ENCODE measurements at places on chromosomes 1 and 21.

GRCh38 chr1:186212568-186213224 lies 162.4 kb downstream of the TPR start:
- DNase-seq, result peak; percentile 92

GRCh38 chr1:109104364-109105151 lies 9.4 kb upstream of the ELAPOR1 start:
- no peak for DNase-seq

DNA sequence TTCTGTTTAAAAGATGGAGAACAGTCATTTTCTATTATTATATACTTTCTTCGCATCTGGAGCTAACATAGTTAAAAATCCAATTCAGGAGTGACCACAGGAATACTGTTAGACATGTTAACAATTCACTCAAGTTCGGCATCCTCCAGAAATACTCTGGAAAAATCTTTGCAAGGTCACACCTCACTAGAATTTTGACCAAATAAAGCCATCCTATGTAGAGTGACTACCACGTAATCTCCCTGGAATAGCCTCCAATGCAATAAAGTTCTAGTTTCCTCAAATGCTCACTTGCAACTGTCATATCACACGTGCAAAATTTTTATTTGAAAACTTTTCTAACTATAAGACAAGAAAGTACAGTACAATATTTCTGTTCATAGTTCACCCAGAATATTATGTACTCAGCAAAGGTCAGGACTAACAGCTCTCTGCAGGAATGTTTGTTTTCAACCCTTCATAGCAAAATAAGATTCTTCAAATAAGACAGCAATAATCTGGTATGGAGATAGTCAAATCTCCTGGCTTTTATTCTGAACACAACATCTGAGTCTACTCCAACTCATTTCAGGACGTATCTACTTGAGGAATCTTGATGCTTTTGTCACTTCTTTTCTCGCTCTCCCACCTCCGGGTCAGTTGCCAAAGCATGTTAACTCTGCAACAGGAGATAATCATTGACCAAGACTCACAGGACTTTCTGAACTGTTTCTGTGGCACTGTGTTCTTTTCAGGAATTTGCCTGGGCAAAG lies 82.6 kb downstream of the GDAP2 start:
- DNase-seq, result no peak

DNA sequence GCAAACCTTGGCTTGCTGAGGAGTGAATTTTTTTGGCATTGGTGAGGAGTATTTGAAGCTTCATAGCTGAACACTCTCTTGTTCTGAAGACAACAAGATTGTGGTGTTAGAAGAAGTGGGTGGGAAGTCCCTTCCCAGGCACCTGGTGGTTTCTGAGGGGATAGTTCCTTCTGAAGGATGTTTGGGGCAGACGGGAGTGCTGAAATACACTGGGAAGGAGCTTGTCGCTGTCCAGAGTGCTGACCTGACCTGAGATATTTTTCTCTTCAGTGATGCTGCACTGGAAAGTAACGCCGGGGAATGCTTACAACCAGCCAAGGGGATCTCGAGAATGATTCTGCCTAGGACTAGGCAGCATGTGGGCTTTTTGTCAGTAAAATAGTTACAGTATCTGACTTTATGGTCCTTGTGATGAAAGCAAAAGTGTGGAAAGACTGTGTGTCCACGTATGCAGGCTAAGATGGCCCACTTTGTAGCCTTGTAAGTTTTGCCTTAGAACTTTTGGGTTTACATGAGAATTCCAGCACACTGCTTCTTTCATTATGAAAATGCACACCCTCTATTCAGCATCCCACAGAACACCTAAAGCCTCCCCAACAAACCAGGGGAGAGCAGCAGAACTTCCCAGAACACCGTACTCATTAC lies 33.1 kb upstream of the NFASC start:
- no peak for DNase-seq

Measured in NCI-H526 treated with DMSO at 0.1 percent for 48 hours (cell line).